ENCODE measurements at places on chromosomes 7 and 10.

GRCh38 chr10:124344931-124345330, 73.8 kb downstream of the OAT start:
- DNase-seq = no peak

GRCh38 chr7:106954840-106955239, 89.7 kb upstream of the PRKAR2B start:
- DNase-seq = no peak

DNA sequence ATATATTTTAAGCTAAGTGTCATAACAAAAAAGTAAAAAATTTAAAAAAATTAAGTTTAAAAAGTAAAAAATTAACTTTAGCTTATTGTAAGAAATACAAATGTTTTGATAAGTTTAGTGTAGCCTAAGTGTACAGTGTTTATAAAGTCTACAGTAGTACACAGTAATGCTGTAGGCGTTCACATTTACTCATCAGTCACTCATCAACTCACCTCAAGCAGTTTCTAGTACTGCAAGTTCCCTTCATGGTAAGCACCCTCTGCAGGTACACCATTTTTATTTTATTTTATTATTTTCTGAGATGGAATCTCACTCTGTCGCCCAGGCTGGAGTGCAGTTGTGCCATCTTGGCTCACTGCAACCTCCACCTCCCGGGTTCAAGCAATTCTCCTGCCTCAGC, 316.0 kb downstream of the FGFR2 start:
- no peak for DNase-seq

DNA sequence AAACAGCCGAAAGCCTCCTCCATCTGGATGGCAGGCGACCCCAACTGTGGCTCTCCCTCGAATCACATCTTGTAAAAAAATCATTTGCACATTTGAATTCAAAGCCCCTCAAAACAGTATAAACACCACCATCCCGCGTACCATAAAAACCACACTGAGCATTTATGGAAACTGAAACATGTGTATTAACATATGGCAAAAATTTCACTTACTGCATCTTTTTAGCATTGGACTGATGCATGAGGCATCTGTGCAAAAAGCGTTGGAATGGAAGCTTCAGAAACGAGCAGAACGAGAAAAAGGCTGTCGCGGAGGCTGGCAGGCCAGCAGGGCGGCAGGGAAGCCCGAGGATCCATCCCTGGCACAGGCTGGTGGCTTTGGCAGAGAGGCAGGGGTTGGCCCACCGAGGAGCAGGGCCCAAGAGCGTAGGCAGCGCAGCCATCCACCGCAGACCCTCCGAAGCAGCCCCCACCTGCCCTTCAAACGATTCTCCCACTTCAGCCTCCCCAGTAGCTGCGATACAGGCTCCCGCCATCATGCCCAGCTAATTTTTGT, 39.3 kb upstream of the CUX1 start:
- no peak for DNase-seq

GRCh38 chr10:79241990-79242619, 105.2 kb upstream of the PPIF start:
- peak; percentile 68 for DNase-seq

DNA sequence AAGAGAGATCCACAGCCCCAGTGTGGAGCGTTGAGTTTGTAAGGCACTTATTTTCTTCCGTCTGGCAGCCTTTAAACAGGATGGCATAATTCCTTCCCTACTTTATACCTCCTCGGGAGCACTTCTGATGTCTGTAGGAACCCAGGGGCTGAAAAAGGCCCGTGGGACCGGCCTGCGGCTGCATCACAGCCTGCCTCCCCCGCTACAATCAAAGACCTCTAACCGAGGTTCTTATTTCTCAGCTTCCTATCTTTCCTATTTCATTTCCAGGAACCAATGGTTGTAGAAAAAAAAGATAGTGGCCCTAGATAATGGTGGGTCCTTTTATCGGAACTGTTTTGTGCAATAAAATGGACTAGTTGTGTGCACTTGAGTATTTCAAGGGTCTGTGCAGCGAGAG, 4.1 kb upstream of the CTBP2 start:
- no peak for DNase-seq
